ENCODE measurements at places on chromosomes 2 and 18. TPM values are rescaled to one million over a fixed set of nuclear protein-coding genes. Genes with fewer than 3 reads are reported as not detected.

CPS1 gene
- total RNA-seq = 31.5 TPM

DNA sequence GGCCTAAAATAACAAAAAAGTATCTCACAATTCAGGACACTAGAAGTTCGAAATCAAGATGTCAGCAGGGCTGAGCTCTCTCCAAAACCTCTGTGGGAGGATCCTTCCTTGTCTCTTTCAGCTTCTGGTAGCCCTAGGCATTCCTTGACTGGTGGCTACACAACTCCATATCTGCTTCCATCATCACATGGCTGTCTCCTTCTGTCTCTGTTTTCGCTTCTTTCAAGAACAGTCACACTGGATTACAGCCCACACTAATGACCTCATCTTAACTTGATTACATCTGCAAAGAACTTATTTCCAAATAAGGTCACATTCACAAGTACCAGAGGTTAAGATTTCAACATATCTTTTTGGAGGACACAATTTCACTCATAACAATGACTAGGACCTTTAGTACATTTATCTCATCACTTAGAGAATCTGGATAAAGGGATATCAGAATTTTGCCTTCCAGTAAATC lies 275.2 kb downstream of the IRS1 start:
- DNase-seq = no peak

DNA sequence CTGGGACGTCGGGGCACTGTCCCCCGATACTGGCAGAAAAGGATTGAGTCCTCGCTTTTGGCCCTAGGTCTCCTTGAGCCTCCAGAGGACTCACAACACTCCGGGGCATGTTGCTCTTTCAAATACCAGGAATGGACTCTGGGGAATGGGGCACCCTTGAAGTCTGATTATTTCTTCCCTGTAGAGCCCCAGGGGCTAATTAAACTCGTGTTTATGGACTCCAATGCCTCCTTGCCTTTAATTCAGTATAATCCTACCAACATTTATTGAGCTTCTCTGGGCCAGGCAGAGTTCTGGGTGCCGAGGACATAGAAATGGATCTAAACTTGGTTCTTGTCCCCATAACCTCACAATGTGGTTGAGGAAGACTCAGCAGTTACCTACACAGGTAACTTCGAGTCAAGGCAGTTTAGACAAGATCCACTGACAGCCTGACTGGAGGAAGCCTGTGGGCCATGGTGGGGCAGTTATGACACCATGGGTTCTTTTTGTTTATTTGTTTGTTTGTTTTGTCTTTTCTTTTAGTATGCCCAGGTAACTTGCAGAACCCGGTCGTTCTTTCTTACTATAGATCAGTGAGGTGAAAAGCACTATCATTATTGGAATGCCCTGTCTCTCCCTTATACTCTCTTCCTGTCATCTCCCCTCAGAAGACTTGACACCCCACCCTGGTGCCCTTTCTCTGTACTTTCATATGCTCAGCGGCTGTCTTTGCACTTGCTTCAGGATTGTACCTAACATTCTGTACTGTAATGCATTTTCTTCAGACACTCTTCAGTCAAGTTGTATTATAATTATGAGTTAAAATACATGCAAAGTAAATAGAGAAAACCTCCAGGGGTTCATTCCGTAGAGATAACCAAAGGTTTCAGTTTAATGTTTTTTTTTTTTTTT lies 3.2 kb downstream of the CFLAR start:
- DNase-seq = no peak

LOXHD1 gene
- total RNA-seq = 0.23 TPM

TRAPPC8 gene
- total RNA-seq = 40.7 TPM

DNA sequence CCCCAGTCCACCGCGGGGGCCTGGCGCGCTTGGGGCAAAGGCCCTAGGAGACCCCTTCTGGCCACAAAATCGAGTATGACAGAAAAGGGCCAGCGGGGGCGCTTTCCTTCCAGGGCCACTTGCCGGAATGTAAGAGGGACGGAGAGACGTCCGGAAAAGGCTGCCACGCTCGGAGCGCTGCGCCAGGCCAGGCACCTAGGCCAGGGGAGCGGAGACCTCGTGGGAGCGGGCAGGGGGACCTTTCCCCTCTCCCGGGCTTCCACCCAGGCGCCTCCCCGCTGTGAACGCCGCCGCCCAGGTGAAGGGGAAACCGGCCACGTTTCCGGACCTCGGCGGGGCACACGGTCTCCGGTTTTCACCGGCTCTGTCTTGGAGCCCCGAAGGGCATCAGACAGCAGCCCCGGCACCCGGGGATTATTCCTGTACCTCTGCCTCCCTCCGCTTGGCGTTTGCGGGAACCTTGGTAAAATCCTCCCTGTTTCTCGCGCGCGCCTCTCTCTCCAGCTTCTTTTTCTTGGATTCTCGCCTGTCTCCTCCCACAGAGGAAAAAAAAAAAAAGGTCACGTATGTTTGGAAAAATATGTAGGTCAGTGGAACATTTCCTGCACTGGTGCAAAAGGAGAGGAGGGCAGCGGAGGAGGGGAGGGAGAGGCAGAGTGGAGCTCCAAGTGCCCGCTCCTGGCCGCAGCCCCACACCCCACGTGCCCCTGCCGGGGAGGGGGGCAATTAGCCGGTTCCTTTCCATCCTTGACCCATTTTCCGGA lies 1.2 kb upstream of the NPAS2 start:
- DNase-seq = peak; percentile 60

GRCh38 chr2:217933617-217933993 lies 69.2 kb downstream of the TNS1 start:
- no peak for DNase-seq

DNA sequence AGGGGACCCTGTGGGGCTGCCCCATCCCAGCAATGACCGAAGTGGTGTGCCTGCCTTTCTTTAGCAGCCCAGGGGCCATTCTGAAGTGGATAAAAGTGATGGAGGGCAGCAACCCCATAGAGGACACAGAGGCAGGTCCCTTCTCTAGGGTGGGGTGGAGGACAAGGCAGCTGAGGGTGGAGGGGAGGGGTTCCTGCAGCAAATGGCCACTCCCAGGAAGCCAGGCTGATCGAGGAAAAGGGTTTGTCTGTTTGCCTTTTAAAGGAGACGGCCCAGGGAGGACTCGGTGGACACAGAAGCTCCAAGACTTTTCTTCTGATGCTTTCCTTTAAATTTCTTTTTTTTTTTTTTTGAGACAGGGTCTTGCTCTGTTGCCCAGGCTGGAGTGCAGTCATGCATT lies 272.8 kb downstream of the TWIST2 start:
- DNase-seq = no peak

DNA sequence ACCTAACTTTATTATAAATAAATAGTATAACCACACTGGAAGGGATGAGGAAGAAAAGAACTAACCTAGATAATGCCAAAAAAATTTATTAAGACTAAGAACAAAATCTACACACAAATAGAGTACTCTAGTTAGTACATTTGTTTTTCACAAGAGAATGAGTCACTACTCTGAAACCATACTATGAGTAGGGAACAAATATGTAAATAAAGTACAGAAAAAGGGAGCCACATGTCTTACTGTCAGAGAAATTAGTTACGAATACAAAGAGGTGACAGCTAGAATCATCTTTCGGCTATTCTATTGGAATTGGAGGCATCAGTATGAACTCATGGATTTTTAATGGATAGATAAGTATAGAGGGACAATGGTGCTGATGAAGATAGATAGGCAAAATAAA lies 150.5 kb downstream of the COPS8 start:
- no peak for DNase-seq

IL1R2 gene
- not detected for total RNA-seq

CLEC4F gene
- 0.23 TPM for total RNA-seq

LRATD1 gene
- 37.6 TPM for total RNA-seq

- DNase-seq = no peak
Measured at GRCh38 chr2:120290737-120291136, 38.1 kb downstream of the RALB start.

- no peak for DNase-seq
Measured at GRCh38 chr2:15733867-15734673, 142.4 kb downstream of the DDX1 start.

DNA sequence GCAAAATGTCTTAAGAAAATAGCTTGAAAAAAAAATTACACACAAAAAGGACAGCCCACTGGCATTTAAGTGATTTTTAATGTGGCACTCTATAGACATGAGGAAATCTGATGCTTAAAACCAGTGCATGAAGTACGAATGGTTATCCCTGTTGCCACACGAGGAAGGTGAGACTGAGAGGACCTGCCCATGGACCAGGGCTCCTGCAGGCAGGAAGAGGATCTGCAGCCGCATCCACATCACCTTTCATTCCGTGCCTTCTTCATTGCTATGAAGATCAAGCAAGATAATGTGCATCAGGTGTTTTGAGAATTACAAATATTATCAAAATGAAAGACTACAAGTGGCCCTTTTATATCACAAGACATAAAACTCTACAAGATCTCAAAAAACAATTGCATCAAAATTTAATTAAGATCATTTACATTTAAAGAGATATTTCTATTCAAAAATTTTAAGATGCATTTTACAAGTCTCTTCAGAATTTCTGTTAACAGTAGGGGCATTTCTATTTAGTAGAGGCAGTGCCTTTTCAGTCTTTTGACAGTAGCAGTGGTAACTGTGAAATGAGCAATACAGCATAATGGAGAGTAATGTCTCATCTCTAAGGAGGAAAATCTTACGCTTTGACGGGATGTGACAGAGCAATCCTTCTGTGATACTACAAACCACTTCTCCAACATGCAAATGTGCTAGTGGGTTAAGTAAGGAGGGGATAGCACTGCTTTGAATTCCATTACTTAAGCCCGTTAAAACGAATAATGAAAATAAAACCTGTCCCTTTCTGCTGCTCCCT lies 83.4 kb downstream of the SLC5A7 start:
- DNase-seq = no peak

GRCh38 chr18:25953111-25953510 lies 137.3 kb downstream of the SS18 start:
- no peak for DNase-seq

DNA sequence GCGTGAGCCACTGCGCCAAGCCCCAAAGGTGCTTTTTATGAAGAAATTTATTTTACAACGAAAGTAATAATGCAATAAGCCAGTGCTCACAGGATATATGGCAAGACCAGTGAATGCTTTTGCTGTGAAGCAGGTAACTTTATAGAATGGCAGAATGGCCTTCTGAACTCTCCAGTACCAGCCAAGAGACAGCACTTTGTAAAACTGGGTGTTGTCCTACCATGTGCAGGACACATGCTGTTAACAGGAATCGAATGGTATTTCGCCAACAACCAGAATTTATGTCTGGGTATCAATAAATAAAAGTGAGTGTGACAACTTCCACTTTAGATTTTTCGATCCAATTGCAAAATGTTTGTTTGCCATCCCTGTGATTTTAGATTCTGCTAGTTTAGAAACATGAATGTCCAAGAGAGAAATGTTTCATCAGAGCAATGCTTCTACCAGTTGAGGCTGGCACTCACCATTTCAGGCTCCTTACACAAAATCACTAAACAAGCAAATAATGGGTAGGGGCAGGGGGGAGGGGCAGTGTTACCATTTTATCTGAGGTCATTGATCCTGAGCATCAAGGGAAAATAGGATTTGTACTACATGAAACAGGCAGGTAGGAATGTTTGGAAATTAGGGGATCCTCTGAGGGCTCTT lies 95.9 kb downstream of the ATL2 start:
- DNase-seq = no peak

GALNT14 gene
- 16.8 TPM for total RNA-seq

- DNase-seq = no peak
Measured at GRCh38 chr2:134446383-134447017, 192.6 kb downstream of the MGAT5 start.

CNGA3 gene
- 0.10 TPM for total RNA-seq

DNA sequence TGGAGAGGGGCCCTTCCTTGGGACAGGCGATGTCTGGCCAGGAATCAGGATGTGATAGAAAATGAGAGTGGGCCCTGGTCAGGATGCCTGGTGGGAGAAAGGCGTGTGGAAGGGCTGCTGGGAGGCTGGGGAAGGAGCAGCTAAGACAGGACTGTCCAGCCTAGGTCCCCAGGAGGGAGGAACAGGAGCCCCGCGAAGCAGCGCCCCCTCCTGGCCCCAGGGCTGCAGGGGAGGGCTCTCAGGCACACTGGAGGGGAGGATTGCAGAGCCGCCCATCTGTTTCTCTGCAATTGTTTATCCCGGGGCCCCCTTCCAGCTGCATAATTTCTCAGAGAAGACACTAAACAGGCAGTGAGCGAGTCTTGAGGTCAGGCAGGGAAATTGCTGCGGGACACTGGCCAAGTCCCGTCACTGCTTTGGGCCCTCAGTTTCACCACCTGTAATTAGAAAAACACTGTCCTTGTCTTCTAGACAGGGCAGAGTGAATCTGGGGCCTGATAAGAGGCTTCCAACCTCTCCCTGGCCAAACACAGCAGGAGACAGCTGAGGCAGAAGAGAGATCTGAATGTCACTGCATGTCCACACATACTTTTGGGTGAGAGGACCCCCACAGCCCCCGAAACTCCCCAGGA lies 3.9 kb upstream of the NPPC start:
- DNase-seq = no peak

DNA sequence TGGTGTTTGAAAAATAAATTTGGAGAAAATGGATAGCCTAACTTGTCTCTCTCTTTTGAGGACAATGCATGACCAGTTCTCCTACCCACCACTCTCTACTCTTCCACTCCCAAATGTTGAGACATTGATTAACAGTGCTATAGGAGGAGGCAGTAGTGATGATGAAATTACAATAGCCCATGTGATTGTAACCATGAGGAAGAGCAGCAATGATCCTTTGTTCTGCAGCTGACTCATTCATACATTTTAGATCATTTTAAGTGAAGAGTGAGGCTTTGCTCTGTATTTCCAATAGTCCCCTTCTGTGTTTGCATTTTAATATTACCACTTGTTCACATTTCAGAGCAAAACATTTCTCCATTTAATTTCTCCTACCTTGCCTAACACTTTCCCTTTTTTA lies 592.3 kb downstream of the THSD7B start:
- no peak for DNase-seq

DNA sequence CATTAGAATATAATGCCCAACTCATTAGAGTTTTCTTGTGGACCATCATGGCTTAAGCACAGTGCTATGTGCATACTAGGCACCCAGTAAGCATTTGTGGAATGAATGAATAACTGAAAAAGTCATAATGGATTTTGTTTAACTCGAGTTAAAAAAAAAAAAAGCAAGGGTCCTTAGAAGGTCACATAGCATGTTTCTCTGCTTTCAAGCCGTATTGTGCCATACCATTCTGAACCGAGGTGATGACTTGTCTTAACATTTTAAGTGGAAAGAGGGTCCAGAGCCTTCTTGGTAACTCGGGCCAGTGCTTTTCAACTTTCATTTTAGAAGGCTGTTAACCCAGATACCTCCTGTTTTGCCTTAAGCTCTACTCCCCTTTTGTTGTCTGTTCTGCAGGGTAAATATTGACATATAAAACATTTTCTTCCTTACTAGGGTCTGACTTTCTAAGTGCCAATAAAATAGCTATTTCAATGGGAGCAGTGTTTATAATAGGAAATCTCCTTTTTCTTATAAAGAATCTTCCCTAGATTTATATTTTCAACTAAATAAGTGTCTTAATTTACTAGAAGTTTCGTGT lies 787 bp upstream of the ADGRF3 start:
- no peak for DNase-seq

All from endothelial cell (in vitro differentiated cells).